ENCODE measurements at places on chromosomes 1 and 21.
A peak's percentile ranks its signal among the peaks of the same experiment; 100 is the strongest.

DNA sequence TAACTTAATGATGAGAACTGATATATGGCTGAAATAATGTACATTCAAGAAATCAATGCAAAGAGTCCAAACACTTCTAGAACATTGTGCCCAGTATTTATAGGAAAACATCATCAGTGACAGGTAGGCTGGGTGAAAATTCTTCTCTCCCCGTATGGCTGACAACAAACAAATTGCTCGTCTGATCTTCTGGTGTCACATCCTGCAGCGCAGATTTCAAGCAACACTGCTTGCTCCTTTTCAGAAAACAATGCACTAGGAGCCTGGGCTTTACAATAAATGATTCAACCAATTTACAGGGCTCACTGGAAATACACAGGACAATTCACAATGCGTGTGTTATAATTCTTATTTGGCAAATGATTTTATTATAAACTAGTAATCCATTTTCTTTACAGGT, 185.3 kb downstream of the RERE start:
- DNase-seq = no peak

- no peak for DNase-seq
Observed at GRCh38 chr1:19780267-19780877, 19.3 kb downstream of the TMCO4 start.

DNA sequence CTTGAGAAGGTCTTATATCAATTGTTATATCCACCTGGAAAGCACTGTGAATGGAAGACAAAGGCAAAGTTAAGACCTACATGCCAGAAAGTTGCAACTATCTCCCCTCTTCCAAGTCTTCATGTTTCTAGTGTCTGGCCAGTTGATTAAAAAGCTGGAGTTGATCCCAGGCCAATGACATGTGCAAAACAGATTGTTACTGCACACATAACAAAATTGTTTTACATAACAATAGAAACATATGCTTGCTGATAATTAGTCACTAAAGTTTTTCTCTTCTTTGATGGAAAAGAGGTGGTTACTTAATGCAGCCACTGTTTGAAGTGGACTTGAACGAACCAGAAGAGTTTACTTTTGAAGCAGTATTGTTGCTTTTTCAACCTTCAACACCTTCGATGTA, 158.2 kb downstream of the TGFBR3 start:
- no peak for DNase-seq

DNA sequence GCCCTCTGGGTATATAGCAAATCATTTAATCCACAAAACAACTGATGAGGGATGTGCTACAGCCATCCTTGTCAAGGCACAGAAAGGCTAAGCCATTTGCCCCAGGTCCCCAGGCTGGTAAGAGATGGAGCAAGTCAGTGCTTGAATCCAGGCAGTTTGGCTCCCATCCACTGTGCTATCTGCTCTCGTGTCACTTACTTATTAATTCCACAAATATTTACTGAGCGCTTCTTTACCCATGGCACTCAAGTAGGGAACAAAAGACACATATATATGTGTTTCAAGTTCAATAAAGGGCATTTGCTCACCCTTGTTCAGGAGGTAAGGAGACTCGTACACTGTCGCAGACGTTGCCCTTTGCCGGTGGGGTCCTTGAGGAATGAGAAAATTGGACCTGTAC, 38.6 kb upstream of the MPZL1 start:
- DNase-seq = no peak

GRCh38 chr1:156755527-156755950, 4.1 kb upstream of the HDGF start:
- DNase-seq = no peak

DNA sequence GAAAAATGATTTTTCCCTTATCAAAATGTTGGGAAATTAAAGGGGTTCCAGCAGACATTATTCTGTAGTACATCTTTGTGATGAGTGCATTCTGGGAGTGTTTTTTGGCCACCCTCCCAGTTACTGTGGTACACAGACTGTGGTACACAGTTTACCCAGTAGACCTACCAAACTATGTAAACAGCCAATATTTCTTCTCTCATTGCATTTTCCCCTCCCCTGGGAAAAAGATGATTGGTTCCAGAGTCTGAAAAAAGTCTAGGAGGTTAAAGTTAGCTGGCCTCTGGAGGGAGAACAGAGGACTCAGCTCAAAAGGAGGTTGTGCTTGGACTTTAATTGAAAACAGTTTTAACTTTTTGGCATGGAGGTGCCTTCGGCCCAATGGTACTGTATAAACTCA, 42.5 kb downstream of the PGM1 start:
- DNase-seq = no peak

GRCh38 chr1:200143347-200143746, 115.8 kb downstream of the NR5A2 start:
- DNase-seq = no peak

GRCh38 chr1:31467005-31467674, 54.1 kb downstream of the SERINC2 start:
- no peak for DNase-seq

DNA sequence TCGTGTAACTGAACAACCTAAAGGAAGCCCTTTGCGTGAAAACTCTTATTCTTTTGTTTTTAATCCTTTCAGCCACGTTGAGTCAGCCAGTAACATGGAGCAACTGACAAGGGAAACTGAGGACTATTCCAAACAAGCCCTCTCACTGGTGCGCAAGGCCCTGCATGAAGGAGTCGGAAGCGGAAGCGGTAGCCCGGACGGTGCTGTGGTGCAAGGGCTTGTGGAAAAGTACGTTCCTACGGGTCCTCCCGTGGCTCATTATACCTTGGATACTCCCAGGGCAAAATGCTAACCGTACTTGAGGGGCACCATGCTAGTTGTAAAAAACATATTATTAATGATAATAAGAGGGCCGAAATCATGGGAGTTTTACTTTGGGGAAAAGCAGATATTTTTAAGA, 49.4 kb downstream of the LAMC2 start:
- no peak for DNase-seq

DNA sequence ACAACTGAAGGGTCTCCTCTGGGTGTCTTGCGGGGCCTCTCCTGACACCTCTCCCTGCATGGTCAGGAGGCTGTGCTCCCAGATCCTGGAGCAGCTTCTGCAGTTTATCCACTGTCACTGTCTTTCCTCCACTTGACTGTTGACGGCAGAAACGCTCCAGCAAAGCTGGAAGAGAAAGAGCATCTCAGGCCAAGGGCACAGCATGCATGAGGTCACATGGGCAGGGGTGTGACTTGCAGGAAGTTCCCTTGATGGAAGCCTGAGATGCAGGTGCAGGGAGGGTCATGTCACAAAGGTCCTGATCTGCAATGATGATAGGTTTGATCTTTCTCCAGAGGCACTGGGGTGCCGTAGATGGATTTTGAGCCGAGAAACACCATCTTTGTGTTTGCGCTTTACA, 23.3 kb downstream of the SLC44A3 start:
- no peak for DNase-seq

- DNase-seq = no peak
Observed at GRCh38 chr1:237901299-237901934, 10.7 kb upstream of the ZP4 start.

GRCh38 chr1:18965206-18966173, 9.0 kb upstream of the IFFO2 start:
- DNase-seq = peak; percentile 41

DNA sequence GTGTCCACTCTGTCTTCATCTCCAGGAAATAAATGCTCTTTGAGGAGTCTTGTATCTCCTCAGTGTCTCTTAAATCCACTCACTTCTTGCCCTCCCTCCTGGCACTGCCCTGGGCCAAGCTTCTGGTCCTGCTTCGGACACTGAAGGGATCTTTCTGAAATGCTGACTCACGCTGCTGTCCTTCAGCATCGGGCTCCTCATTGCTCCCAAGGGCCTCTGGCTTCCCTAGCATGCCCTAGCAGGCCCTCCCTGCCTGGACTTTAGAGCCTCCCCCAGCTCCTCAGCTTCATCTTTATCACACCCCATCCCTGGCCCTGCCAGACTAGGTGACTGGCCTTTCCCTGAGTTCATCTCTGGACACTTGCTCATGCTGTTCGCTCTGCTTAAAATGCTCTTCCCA, 96.6 kb downstream of the FOXD2 start:
- DNase-seq = no peak

GRCh38 chr1:229032375-229032774, 238.5 kb upstream of the RAB4A start:
- DNase-seq = no peak

GRCh38 chr1:183349201-183349711, 68.9 kb downstream of the NMNAT2 start:
- DNase-seq = no peak

- DNase-seq = no peak
Observed at GRCh38 chr1:239735111-239735510, 348.7 kb downstream of the CHRM3 start.

- DNase-seq = no peak
Observed at GRCh38 chr1:77355010-77355409, 73.2 kb downstream of the AK5 start.

- DNase-seq = no peak
Observed at GRCh38 chr1:201267481-201268229, 15.7 kb upstream of the PKP1 start.

GRCh38 chr1:171807556-171807955, 26.1 kb downstream of the METTL13 start:
- no peak for DNase-seq

Data from RWPE2 (cell line).